ENCODE measurements at places on chromosomes 16 and 17. TPM values are rescaled to one million over a fixed set of nuclear protein-coding genes. Genes with fewer than 3 reads are reported as not detected.

NAA60 gene
- 4.7 TPM for total RNA-seq

GRCh38 chr17:78184868-78185267 is 2.0 kb downstream of the TK1 start:
- DNase-seq, result no peak

- no peak for DNase-seq
Measured at GRCh38 chr17:31696184-31696602, 162.9 kb downstream of the COPRS start.

CCL1 gene
- not detected for total RNA-seq

KDM8 gene
- 3.1 TPM for total RNA-seq

DNA sequence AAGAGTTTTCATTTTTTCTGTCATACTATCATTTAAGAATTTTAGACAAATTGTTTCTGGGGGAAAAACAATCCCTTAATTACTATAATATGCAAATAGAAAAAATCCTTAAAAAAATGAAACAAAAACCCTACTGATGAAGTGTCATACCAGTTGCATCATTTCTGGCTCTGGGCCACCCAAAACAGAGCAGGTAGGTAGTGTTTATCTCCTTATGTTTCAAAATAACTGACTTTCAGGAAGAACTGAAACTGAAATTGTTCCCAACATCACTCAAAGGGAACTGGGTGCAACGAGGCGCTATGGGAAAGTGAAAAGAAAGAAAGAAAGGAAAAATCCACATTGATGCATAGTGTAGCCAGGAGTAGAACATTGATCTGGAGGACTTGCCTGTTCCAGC is 653.1 kb upstream of the SOX9 start:
- no peak for DNase-seq

GRCh38 chr16:78566397-78567073 is 467.1 kb downstream of the WWOX start:
- DNase-seq, result no peak

- DNase-seq, result peak; percentile 80
Measured at GRCh38 chr17:47946929-47947397, 5.6 kb downstream of the PNPO start.

FAM171A2 gene
- 5.0 TPM for total RNA-seq

- peak; percentile 38 for DNase-seq
Measured at GRCh38 chr16:60230666-60231065, 1496.5 kb upstream of the GOT2 start.

GRCh38 chr17:34401165-34401564 is 38.1 kb upstream of the CCL1 start:
- no peak for DNase-seq

- DNase-seq, result peak; percentile 72
Measured at GRCh38 chr17:78884148-78884825, 18.7 kb downstream of the CEP295NL start.

FNDC8 gene
- not detected for total RNA-seq

GRCh38 chr16:78597809-78598570 is 498.5 kb downstream of the WWOX start:
- DNase-seq, result no peak

DNA sequence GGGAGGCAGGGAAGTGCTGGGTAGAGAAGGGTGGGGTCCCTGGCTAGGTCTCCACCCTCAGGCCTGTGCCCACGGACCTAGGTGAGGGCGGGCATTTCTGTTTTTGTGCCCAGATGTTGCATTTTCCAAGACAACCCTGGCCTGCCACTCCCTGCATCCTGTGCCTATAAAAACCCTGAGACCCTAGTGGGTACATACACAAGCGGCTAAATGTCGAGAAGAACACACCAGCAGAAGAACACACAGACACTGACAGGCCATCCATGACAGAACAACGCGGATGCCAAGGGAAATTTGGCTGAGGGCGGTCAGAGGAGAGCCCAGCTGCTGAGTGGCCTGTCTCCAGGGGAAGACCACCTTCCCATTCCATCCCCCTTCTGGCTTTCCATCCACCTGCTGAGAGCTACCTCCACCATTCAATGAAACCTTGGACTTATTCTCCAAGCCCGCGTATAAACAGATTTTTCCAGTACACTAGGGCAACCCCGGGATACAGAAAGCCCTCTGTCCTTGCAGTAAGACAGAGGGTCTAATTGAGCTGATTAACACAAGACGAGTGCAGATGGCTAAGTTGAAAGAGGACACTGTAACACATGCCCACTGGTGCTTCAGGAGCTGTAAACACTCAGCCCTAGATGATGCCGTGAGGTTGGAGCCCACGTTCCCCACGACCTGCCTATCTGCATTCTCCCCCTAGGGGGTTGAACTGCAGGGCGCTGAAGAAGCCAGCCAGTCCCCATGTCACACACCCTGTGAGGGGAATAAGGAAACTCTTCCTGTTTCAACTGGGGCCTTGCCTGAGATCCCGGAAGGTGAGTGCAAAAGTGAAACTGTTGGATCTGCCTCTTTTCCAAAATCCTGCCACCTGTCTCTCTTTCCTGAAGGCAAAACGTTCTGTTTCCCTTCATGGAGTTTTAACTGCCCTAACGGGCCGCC is 147.2 kb upstream of the COX10 start:
- DNase-seq, result peak; percentile 10

GRCh38 chr17:80851277-80851925 is 140.2 kb upstream of the CHMP6 start:
- no peak for DNase-seq

GRCh38 chr16:5604770-5605169 is 507.2 kb upstream of the EEF2KMT start:
- peak; percentile 59 for DNase-seq

DNA sequence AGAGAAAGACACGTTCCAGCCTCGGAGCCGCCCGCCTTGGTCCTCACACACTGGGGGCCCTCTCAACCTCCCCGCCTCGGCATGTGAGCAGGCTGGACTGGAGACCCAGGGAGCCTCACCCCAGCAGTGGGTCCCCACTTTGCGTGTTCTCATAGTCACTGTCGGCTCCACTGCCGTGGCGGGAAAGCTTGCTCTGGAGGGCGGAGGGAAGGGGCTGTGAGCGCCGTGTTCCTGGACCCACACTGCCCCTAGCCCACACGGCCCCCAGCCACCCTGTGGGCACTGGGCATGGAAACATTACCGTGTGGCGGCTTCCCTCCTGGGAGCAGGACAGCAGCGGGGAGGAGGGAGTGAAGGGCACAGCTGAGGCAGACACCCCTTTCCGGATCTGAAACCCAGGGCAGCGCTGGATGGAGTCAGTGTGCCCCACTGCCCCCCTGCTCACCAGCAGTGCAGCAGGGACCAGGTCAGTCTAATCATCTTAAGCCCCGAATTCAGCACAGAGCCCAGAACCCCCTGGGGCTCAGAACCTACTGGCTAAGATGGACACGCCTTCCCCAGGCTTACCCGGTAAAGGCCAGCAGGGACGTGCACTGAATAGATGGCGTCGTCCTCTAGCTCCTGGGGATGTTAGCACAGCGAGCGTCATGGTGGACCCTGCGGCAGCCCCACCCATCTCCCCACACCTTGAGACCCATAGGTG is 7.2 kb downstream of the TP53I13 start:
- DNase-seq, result no peak

DNA sequence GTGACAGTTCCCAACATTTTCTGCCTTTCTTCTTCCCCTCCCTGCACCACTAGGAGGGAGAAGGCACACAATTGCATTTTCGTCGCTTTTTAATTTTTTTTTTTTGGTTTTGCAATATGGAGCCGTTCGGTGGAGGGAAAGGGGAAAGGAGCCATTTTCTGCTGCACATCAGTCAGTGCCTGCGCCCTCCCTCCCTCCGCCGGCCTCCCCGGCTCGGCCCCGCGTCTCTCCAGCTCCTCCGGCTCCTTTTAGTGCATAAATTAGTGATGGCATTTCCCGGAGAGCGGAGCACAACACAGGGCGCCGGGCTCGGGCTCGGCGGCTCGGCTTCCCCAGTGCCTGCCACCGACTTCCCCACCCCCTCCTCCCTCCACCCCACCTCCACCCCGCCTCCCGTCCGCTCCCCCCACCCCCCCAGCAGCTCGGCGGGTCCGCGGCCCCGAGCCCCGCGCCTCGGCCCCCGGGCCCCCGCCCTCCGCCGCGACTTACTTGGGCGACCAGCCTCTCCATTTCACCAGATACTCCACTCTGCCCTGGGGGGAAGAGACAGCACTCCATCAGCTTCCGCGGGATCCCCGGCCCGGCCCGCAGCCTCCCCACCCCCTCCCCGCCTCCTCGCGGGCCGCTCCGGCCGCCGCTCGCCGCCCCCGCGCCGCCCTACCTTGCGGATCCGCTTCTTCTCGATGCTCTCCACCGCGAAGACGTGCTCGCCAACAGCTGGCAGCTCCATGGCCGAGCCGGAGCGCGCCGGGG is 542 bp downstream of the CBX4 start:
- DNase-seq, result peak; percentile 59

DNA sequence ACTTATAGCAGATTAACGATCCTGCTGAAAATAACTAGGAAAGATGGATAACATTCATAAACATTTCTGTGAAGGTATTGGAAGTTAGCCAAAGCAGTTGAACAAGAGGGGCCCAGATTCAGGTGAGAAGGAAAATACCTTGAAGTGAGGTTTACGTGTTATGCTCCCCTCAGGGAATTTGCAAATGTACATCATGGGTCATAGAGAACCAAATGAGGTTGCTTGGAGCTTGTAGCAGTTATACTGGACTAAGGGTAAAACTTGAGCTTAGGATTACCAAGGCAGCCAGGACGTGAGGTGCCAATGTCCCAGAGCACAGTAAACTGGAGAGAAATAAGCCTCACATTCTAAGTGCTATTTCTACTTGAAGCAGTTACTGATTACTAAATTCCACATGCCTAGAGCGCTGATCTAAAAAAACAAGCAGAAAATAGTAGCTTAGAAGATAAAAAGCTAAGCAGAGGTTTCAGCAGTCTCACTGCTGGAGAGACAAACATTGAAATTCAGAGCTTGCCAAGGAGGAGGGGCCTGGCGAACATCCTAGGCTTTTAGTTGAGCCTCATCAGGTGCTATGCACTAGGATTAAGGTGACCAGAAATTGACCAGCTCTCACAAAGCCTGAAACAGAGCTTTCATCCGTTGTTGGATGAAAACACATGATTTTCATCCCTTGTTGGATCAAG is 136.7 kb upstream of the FAM20A start:
- no peak for DNase-seq

- no peak for DNase-seq
Measured at GRCh38 chr16:57233944-57234706, 10.9 kb upstream of the ARL2BP start.

GRCh38 chr17:81868674-81869220 is 2.4 kb downstream of the ARHGDIA start:
- peak; percentile 74 for DNase-seq

GP2 gene
- not detected for total RNA-seq

- no peak for DNase-seq
Measured at GRCh38 chr17:7224661-7225111, 4.9 kb downstream of the ACADVL start.

DNA sequence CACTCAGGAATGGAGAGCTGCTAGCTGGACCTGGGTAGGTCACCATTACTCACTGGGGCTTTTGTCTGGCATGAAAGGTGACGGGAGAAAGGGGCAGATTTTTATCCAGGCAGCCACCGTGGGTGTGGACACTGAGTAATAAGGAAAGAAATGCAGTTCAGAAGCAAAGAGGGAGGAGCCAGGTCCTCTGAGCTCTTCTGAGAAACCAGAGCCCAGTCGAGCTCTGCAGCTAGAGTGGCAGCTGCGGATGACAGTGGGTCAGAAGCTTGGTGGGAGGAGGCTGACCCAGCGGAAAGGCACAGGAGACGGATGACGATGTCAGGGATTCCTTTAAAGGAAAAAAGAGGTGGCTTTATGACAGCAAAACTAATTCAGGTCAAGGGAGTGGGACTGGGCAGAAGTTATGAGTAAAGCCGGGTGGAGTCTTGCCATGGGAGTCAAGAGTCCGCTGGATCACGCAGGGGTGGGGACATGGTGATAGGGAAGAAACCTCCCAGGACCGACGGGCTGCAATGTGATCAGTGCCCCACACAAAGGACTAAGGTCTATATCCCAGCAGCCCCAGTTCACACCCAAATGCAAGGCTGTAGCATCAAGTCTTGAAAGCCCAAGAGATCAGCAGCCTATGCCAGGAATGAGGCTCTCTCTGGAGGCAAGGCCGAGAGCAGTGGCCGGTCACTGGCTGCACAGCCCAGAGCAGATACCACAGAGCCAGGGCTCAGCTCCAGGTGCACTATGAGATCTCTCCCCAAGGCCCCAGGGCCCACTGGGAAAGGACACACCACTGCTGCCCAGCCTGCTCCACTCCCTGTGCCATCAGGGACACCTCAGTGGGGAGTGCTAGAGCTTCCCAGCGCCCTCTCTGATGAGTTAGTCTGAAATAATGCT is 6.3 kb upstream of the MNT start:
- no peak for DNase-seq

DNA sequence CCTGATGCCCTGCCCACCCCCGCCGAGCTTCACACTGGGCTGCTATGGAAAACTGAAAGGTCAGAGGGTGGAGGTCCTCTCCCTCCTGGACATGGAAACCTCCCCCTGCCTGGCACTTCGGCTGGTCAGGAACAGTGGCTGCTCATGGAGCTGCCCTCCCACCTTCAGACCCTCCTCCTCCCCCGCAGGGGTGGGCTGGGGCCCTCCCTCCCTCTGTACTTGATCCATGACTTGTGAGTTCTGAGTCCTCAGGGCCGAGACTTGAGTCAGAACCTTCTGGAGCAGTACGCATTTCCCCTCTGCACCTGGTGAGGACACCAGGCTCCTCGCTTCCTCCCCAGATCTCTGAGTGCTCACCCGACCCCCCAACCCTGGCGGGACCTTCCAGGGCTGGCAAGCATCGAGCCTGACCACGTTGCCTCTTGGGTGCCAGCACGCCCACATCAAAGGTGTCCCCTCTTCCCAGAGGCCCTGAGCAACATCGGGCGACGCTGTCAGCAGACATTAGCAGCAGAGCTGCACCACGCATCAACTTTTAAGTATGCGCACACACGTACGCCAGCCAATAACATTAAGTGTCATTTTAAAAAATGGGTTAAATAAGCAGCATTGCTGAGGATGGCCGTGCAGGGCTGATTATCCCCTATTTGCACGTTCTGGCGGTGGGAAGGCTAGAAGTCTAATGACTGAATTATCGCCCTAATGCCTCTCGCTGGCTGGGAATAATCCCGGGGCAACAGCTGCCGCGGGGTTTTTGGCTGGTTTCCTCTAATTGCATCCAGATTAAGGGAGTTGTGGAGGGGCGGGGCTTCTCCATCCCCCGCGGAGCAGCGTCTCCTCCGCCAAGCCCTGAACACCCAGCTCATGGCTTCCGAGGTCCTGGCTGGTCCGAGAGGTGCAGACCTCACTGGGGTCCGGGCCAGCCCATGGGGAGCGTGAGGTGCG is 98.0 kb downstream of the TBC1D16 start:
- peak; percentile 82 for DNase-seq

KRT20 gene
- total RNA-seq, result not detected

HOXB9 gene
- total RNA-seq, result 3.3 TPM

DNA sequence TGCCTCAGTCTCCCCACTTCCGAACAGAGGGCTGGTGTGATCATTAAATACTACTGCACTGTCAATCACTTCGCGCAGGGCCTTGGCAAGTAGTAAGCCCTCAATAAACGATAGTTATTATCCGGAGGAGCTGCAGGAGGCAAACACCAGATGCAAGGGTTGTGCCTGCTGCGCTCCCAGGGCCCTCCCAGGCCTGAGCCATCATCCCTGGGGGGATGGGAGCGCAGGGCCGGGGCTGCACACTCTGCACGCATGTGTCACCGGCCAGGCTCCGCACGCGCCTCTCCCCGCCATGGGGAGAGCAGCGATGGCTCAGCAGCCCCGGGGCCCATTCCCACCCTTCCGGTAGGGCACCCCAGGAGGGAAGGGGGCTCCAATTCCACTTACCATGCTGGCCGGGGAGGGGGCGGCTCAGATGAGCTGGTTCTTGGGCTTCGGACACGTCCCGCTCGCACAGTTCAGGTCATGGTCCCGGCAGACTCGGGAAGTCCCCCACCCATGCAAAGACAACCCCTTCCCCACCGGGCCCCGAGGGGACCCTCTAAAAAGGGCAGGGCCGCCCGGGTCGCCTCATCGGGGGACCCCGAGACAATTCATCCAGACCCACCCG is 681 bp downstream of the XPO6 start:
- peak; percentile 50 for DNase-seq

All from SK-MEL-5 (cell line).